ENCODE measurements at places on chromosomes 12 and 14.

DNA sequence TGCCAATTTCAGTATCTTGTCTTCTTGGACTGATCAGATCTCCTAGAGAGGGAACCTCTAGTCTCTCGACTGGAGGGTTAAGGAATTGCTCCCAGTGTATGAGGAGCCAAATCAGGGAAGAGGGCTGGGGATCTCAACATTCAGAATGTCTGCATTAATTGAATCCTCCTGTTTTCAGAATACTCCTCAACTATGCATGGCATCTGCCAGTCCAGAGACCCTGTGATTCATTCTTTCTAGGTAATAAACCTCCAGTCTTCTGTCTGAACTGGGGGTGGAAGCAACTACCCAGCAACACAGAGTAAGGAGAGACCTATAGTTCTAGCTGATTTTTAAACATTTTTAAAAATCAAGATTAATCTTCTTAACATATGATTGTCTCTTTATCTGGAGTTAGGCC is 92.7 kb downstream of the AKAP6 start:
- DNase-seq: no peak

DNA sequence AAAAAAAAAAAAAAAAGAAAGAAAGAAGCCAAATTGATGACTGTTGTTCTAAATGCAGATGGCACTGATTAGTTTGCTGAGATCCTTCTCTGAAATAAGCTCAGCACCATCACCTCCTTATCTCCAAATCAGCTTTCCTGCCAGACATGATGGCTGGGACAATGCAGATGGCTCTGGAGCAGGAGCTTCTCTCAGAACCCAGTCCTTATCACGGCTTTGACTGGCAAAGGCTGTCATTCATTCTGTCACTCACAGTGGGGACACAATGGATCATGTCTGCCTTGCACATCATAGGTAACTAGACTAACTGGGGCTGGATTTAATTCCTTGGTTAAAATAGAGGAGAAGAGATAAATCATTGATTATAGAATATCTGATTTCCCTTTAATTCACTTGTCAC is 146.3 kb downstream of the PDZRN4 start:
- DNase-seq: no peak

DNA sequence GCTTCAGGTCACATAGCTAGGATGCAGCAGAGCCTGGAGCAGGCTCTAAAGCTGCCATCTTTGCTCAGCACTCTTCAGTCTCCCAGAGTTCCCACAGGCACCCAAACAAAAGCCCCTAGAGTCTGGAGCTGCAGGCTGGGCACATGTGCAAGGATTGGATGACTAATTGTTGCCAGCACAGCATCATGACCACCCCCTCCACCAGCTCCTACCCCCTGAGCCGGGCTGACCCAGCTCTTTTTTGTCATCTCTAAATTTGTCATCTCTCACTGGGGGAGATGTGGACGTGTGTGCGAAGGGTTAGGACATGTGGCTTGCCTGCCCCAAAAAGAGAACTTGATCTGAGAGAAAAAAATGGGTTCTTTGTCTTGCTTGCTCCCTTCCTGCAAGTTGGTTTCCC is 4.3 kb upstream of the MMP19 start:
- no peak for DNase-seq

DNA sequence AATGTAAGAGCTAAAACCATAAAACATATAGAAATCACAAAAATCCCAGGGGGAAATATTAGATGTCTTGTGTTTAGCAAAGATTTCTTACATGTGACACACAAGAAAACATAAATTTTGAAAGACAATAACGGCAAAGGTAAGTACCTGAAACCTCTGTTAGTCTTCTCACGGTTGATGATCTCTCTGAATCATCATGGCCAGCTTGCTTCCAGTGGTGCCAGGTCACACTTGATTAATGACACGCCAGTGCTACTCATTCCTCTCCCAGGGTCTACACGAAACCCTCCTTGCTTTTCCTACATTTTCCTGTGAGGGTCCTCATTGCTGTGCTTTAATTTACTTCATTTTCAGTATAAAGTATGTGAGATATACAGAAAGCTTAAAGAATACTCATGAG is 114.4 kb upstream of the PARP11 start:
- DNase-seq: no peak

DNA sequence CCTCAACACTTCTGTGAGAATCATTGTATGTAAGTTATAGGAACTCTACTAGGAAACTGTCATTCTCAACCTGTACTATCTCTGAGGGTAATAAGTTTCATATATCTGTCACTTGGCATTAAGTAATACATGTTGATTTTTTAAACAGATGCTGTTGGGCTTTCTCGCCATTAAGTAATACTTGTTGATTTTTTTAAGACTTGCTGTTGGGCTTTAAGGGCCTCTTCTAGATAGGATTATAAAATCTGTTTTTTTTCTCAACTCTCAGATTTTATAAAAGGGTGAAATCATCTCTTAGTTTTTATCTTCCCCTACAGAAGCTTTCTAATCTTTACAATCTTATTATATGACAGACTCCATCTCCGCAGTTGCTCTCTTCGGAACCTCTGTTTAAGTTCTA is 5.6 kb downstream of the WASHC4 start:
- DNase-seq: no peak

GRCh38 chr12:71397433-71397954 is 42.1 kb upstream of the LGR5 start:
- DNase-seq: no peak

DNA sequence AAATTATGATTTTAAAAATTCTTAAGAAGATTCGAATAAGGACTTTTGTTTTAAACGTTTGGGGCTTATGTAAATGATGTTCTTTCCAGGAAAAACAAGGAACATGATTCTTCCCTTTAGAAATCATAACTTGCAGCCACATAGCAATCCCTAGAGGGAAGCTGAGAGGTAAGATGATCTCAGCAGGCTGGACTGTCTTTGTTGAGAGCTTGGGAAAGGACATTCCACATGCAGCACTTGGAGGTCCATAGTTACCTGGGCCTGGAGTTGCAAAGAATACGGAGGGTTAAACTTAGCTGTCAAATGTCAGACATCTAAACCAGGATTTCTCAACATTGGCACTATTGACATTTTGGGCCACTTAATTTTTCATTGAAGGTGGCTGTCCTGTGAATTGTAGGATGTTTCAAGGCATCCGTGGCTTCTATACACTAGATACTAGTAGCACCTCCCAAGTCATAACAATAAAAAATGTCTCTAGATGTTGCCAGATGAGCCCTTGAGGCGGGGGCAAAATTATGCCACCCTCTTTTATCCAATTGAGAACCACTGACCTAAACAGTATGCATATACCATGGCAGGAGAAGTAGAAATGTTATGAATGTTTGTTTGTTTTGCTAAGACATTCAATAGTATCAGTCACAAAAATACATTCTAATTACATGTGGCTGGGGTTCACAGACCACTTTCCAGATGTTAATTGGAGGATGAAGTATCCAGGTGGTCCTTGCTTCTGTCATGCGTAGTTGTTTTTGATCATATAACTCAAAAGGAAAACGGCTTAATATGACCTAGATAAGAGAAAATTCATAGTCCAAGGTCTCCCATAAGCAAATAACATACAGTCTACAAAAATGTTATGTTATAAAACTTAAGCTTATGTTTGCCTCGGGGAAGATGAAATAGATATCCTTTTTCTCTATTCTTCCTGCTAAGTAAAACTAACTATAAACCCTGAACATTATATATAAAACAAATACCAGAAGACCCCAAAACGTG is 30.5 kb downstream of the TTC6 start:
- no peak for DNase-seq

DNA sequence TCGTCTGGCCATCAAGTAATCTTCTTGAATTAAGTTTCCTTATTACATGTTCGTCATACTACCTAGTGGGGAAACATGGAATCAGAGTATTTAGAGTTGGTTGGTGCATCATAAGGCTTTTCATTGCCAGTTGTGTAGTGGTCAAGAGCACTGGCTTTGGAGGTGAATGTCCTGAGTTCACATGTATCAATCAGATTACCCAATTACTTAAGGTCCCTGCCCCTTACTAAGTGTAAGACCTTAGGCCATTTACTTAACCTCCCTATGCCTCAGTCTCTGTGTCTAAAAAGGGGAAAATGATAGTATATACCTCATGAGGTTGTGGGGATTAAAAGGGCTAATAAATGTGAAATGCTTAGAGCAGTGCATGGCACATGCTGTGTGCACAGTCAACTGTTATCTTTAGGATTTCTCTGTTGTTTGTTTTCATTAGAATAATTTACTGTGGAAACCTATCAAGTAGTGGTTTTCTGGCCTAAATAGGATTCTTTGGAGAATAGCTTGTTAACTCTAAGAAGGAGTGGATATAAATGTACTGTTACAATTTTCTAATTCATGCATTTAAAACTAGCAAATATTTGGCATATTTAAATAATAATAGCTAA is 27.0 kb downstream of the MSRB3 start:
- no peak for DNase-seq

GRCh38 chr12:4246116-4246515 is 27.4 kb upstream of the CCND2 start:
- no peak for DNase-seq

DNA sequence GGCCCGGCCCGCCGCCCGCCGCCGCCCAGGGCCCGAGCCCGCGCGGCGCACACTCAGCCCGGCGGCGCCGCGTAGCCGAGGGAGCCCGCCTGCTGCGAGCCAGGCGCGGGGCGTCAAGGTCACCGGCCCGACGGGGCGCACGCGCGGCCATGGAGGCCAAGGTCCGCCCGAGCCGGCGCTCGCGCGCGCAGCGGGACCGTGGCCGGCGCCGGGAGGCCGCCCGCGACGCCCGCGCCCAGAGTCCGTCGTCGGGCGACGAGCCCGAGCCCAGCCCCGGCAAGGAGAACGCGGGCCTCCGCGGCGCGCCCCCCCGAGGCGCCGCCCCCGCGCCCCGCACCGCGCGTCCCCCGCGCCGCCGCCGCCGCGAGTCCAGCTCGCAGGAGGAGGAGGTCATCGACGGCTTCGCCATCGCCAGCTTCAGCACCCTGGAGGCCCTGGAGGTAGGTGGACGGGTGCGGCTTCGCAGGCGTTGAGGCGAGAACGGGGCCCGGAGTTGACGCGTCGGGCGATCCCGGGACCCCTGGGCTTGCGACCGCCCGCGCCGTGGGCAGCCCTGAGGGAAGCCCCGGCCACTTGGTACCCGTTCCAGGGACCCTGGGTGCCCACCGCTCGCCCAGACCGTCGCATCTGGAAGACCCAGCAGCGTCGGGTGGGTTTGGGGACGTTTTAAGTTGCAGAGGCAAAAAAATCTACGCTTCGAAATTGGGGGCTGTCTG is 629 bp downstream of the FBRSL1 start:
- DNase-seq: no peak

GRCh38 chr12:45737638-45738037 is 8.1 kb downstream of the ARID2 start:
- DNase-seq: no peak

- no peak for DNase-seq
Observed at GRCh38 chr12:53124352-53124723, 21.1 kb downstream of the SOAT2 start.

DNA sequence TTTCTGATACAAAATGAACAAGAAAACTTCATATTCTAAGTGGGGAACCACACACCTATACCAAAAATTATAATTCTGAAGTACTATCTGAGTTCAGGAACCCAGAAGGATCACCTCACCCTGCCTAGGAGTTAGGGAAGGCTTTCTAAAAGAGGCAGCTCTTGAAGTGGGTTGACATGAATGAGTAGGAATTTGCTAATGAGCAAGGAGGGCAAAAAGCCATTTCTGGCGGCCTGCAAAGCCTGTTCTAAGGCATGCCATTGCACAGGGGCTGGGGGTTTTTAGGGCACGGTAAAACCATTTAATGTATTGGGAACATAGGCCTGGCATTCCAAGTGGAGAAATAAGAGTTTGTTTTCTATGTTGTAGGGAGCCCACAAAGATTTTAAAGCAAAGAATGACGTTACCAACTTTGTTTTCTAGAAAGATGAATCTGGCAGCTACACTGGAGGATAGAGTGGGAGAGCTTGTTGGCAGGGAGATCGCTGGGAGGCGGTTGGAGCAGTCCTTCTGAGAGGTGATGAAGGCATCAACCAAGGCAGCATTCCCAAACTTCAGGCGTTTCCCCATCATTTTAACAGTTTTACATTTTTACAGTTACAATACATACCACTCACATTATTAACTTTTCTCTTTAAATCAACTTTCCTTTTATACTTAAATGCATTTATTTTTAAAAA is 14.1 kb downstream of the IFT43 start:
- no peak for DNase-seq

GRCh38 chr12:113973109-113973904 is 7.2 kb upstream of the RBM19 start:
- DNase-seq: no peak

DNA sequence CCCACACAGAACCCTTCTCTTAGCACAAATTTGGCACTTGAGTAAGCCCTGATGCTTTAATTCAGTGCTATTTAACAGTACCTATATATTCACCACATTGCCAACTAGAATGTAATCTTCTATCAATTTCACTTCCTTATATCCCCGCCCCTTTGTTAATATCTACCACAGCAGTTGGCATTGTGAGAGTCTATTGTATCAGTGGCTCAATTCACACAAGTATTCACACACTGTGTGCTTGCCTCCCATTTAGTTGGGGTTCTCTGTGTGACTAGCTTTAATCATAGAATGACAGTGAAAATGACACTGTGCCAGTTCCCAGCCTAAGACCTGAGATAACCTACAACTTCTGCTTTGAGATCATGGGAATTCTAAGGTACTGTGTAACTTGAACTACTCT is 103.1 kb downstream of the SEC23A start:
- DNase-seq: no peak

- no peak for DNase-seq
Observed at GRCh38 chr12:46915836-46916235, 90.0 kb upstream of the SLC38A4 start.

DNA sequence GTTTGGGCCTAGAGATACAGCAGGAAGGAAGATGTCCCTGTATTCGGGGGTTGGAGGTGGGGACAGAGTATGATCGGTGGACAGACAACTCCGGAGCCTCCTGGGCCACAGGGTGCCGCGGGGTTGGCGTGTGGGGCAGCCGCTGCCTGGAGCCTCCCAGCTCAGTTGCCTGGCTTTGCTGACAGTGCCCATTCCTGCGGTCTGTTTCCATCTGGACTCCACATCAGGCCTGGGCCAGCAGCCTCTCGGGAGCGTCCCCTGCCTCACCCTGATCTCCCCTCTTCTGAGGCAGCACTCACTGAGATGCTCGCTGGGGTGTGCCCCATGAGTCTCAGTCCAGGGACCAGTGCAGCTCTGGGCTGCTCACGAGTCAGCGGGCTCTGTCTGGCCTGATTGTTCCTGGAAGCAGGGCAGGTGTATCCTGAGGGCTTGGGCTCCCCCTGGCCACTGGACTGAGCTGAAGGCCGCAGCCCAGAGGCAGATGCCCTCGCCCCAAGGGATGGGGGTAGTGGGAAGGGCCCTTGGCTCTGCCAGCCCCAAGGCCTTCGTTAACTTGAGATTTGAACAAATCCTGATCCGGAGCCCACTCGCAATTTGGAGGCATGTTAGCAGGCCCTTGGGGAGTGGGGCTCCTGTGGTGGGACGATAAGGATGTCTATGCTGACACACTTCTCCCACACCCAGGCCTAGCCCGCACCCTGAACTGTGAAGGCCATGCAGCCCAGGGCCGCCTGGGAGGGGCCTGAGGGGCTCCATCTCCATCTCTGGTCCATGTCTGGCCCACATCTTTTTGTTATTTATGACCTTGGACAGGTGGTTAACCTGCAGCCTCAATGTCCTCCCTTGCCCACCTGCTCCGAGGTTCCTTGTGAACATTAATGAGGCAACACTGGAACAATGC is 7.5 kb downstream of the HIP1R start:
- DNase-seq: no peak

GRCh38 chr12:112577473-112578329 is 159.0 kb downstream of the PTPN11 start:
- no peak for DNase-seq
